GM12865 (cell line): ENCODE measurements at places on chromosomes 3 and 15.
A peak's percentile ranks its signal among the peaks of the same experiment; 100 is the strongest.

GRCh38 chr3:68664276-68664675, 268.1 kb downstream of the TAFA4 start:
- no peak for DNase-seq

- DNase-seq, result no peak
These were observed 412.7 kb downstream of the OCA2 start for GRCh38 chr15:27686369-27686768.

DNA sequence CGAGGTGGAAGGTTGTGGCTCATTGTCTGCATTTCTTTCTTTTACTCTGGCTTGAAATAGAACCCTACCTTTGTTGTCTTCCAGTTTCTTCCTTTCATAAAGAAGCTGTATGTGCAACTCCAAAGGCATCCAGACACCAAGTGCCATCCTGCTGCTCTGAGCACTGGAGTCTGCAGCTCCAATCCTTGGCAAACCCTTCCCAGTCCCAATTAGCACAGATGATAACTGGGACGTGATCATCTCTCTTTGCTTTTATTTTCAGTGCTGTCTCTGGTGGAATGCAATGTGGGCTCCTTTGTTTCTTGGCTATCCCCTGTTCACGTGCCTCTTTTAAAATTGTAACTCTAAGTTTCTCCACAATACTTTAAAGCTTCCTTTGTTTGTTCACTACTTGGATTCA, 140.9 kb downstream of the AQP9 start:
- no peak for DNase-seq

GRCh38 chr3:33006571-33007286, 55.3 kb downstream of the CCR4 start:
- DNase-seq, result no peak

GRCh38 chr3:31804251-31805051, 176.6 kb downstream of the OSBPL10 start:
- no peak for DNase-seq

GRCh38 chr15:67042551-67043142, 22.8 kb upstream of the SMAD3 start:
- no peak for DNase-seq

GRCh38 chr15:52392008-52392687, 96.5 kb upstream of the MYO5C start:
- no peak for DNase-seq

GRCh38 chr15:38589502-38589901, 24.9 kb upstream of the RASGRP1 start:
- DNase-seq, result no peak

- DNase-seq, result peak; percentile 36
These were observed 220.9 kb upstream of the NANOGP8 start for GRCh38 chr15:35305946-35306345.

- DNase-seq, result no peak
These were observed 101.9 kb upstream of the LRIG1 start for GRCh38 chr3:66602691-66603090.

DNA sequence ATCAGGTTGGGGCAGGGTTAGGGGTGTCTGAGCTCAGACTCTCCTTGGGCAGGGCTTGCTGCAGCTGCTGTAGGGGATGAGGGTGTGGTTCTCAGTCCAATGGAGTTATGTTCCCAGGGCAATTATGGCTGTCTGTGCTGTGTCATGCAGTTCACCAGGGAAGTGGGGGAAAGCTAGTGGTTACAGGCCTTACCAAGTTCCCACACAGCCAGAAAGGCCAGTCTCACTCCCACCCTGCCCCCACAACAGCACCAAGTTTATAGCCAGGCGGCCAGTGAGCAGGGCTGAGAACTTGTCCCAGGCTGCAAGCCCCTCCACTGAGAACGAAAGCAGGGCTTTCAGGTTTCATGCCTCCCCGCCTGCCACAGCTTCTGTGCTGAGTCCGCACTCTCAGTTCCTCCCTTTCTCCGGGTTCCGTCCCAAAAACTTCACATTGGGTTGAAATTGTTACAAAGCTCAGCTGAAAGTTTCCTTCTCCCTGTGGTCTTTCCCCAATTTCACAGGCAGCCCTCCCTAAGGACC, 19.6 kb upstream of the CPOX start:
- DNase-seq, result peak; percentile 98
